IMR-90 (cell line): ENCODE measurements at places on chromosomes 11 and 22. TPM values are rescaled to one million over a fixed set of nuclear protein-coding genes. Genes with fewer than 3 reads are reported as not detected.

The OPCML gene
- under 0.01 TPM in 2 replicates for total RNA-seq

The METTL15 gene
- 24.4 and 30.5 TPM in 2 replicates for total RNA-seq

The FAM89B gene
- total RNA-seq, result 12.0 and 14.2 TPM in 2 replicates

DNA sequence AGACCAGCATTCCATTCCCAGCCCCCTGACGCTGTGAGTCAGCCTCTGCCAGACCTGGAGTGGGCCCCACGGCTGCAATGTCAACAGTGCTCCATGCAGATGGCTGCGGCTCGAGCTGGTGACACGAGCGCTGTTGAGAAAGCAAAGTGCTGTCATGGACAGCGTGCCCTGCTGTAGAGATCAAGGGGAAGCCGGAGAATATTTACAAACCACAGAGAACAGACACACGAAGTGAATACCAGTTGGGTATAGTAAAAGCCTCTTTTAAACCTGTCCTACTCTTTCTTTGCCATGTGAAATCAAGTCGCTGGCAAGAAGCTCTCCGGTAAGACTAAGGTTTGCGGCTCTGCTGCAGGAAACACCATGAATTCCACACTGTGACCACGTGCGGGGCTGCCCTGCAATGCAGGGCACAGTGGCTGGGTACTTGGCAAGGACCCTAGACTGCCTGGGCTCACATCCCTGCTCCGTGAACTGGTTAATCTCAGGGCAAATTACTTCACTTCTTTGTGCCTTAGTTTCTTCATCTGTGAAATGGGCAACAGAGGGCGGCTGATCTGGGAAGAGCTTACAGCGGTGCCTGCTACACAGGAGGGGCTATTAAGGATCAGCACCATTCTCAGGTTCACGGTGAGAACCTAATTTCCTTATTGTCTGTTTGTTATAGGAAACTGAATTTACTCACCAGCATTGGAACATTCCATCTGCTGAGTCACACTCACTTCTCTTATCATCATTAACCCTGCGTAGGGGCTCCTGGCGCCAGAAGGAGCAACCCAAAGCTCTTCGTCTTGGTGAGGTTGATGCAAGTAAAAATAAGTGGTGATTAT, 27.8 kb upstream of the ELFN2 start:
- DNase-seq, result peak; percentile 89

- no peak for DNase-seq
Measured at GRCh38 chr11:33696411-33696810, 4.2 kb downstream of the C11orf91 start.

DNA sequence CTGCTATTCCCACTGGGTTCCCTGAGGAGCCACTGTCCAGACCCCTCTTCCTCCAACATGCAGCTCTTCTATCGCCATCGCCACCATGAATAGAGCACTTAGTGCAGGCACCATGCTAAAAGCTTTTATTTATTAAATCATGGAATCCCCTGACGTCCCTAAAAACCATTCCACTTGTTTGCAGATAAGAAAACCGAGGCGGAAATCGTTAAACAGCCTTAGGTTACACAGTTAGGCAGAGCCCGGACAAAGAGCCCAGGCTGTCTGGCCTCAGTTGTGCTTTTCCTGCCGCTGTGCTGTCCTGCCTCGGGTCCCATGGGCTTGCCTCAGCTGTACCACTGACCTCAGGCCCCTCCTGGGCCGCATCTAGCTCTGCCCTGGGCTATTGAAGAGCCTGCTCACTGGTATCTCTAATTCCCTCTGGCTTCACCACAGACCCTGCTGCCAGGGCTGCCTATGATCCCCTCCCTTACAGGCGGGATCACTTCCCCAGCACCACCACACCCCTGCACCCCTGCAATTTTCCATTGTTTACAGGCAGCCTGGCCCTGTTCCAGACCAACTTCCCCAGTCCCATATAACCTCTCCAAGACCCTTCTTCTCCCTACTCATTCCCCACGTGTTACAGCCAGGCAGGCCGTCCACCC, 13.0 kb upstream of the TUB start:
- no peak for DNase-seq
